ENCODE measurements at places on chromosomes 7 and 10.

- no peak for DNase-seq
Measured at GRCh38 chr7:135335628-135336139, 102.0 kb downstream of the STRA8 start.

DNA sequence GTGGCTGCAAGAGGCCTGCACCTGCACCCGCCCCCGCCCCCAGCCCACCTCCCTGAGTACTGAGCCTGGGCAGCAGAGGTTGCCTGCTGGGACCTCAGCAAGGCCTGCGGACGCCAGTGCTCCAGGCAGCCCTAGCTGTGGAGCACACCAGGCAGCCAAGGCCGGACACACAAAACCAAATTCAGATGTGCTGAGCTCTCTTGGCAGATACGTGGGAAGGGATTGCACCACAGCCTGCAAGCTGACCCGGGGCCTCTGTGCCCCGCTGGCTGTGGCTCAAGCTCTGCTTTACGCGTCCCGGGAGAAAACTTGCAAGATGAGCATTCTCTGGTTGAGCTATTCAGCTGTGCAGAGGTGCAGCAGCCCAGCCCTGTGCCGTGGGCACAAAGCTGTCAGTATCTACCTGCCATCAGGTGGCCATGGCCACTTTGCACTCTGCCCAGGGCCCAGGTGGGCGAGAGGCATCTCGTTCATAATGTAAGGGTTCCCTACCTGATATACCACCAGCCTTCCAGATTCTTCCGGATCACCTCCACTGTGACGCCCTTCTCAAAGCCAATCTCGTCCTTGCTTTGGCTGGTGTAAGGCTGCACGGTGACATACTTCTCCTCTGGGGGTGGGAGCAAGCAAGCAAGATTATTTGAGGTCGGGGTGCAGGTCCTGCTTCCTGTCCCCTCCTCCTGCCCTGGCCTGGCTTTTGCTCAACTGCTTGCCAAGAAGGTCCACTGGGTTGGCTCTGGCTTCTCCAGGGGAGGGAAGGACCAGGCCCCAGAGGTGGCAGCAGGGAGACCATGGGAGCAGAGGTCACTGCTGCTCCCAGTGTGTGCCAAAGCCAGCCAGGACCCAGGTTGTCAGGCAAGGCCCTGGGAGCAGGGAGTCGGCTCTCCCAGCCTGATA is 123.4 kb downstream of the NEURL1 start:
- DNase-seq: peak; percentile 52

DNA sequence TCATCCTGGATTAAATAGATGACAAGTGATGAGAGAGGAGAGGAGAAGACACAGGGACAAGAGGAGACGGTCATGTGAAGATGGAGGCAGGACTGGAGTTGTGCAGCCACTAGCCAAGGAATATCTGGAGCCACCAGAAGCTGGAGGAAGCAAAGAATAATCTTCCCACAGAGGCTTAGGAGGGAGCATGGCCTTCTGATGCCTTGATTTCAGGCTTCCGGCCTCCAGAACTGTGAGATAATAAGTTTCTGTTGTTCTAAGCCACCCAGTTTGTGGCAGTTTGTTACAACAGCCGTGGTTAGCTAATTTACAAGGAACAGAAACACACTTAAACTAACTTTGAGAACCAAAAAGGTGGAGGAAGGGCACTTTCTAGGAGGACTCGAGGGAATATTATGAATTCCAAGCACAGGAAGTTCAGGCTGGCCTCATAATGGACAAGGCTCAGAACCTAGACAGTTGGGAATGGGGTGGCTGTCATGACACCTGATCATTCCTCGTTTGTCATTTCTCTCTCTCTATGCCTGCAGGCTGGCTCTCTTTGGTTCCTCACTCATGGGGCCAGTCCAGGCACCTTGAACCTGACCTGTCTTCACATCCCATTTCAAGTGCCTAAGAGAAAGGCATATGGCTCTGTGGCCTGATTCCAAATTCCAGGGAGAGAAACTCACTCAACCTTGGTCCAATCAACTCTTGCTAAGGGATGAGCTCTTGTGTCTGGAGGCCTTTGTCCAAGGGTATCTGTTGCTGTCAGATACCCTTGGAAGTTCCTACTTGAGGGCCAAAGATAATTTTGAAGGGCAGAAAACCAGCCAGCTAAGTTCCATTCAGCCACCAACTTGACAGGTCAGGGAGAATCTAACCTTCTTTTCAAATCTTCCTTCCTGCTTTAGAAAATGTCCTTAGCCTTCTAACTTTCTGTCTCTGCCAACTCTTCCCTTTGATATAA is 33.5 kb upstream of the PDZD8 start:
- DNase-seq: no peak

DNA sequence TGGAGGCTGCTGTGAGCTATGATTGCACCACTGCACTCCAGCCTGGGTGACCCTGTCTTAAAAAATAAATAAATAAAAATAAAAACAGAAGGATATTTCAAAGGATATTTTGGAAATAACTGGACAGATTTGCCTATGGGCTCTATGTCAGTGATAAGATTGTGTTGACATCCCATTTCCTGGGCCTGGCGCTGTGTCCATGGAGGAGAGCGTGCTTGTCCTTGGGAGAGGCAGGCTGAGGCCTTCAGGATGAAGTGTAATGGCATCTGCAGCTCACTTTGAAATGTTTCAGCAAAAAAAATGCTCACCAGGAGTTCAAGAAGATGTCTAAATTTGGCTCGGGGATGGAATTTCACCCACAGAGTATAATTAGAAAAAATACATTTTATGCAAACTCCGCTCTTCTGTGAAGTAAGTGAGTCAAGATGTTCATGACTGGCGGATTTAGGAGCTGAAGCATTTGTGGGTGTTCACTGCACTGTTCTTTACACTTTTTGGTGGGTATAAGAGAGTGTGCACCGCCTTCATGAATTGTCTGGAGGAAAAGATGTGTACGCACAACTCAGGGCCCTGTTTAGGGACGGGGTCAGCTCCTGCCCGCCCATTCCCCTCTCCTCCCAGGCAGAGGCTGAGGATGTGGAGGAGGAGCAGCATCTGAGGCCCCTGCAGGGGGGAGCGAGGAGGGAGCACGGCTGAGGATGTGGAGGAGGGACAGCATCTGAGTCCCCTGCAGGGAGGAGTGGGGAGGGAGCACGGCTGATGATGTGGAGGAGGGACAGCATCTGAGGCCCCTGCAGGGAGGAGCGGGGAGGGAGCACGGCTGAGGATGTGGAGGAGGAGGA is 18.5 kb upstream of the FOXL3 start:
- no peak for DNase-seq

- no peak for DNase-seq
Measured at GRCh38 chr10:28906415-28906814, 229.1 kb downstream of the BAMBI start.

- no peak for DNase-seq
Measured at GRCh38 chr10:113063043-113063967, 113.3 kb downstream of the TCF7L2 start.

All from non-pigmented ciliary epithelial cell (primary cell).